ENCODE measurements at places on chromosomes 13 and 19.

GRCh38 chr13:28349907-28350654, 144.8 kb downstream of the FLT1 start:
- no peak for DNase-seq

DNA sequence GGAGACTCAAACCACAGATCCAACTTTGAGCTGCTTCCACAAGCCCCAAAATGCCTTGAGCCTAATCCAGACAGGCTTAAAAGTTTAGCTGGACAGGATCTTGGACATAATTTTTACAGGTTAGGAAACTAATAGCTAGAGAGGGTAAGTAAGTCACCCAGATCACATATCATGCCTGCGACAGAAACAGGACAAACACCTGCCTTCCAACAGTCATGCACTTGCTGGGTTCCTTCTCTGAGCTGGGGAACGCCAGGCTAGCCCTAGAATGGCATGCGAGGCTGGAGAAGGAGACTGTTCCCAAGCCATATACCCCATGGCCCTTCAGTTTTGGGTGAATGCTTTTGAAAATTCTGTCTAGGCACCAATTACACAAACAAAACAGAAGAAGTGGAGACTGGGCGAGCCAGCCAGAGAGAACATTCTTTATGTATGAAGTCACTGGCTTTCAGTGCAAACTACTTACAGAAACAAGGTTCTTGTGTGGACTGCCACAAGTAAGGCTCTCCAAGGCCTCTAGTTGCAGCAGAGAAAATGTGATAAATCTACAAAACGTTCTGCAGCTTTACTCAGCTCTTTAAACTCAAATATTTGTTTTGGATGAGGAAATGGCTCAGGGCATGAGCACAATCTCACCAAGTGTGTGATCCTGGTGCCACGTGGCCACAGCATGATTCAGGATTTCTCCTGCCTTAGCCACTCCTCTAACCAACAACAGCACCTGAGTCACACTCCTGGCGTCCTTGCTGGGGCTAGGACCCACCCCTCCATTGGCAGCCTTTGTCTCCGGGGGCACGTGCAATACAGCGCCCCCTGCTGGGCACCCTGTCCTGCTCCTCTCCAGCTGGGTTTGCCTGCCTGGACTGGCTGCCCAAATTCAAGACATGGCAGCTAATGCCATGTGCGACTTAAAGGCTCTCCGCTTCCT, 73.4 kb upstream of the UBL3 start:
- peak; percentile 80 for DNase-seq

- DNase-seq, result no peak
Measured at GRCh38 chr19:17254636-17255035, 8.9 kb upstream of the NR2F6 start.

DNA sequence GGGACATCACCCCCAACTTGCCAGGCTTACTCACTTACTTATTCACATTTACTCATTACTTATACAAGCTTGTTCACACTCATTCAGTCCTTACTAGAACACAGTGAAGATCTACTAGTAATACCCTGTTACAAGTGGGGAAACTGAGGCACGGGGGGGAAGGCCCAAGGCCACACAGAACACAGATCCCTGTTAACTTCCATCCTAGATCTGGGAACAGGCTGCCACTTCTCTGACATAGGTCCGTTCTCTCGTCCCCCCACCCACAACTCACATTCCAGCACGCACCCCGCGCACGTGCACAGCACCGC, 1.5 kb upstream of the NRTN start:
- no peak for DNase-seq

DNA sequence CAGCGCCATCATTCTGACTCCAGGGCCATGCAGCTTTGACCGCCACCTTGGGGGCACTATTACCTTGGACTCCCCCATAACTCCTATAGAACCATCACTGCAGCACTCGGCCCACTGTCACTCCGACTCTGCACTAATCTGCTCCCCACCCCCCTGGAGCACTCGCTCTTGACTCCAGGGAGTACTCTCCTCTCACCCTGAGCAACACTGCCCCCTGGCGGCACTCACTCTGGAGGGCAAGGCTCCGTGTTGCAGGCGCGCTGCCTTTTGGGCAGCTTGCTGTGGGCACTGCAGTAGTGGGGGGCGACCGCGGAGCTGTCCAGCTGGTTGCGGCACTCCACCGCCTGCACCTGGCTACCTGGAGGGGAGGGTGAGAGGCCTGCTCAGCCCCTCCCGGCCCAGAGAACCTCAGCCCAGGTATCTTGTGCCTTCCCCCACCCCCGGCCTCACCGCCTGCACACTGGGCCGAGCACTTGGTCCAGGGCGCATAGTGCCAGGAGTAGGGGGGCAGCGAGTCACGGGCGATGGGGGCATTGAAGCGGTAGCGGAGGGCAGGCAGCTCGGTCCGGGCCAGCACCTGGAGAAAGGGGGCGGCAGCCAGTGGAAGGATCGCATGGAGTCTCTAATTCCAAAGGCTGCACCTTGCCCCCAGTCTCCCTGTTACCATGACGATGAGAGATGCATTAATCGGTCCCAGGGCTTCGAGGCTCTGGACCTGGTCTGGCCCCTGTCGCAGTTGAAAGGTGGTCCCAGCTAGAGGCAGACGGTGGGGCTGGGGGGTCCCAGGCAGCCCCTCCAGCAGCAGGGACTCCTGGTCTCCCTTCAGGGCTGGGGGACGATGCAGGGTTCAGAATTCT, 8.9 kb upstream of the MYO1F start:
- DNase-seq, result peak; percentile 47

DNA sequence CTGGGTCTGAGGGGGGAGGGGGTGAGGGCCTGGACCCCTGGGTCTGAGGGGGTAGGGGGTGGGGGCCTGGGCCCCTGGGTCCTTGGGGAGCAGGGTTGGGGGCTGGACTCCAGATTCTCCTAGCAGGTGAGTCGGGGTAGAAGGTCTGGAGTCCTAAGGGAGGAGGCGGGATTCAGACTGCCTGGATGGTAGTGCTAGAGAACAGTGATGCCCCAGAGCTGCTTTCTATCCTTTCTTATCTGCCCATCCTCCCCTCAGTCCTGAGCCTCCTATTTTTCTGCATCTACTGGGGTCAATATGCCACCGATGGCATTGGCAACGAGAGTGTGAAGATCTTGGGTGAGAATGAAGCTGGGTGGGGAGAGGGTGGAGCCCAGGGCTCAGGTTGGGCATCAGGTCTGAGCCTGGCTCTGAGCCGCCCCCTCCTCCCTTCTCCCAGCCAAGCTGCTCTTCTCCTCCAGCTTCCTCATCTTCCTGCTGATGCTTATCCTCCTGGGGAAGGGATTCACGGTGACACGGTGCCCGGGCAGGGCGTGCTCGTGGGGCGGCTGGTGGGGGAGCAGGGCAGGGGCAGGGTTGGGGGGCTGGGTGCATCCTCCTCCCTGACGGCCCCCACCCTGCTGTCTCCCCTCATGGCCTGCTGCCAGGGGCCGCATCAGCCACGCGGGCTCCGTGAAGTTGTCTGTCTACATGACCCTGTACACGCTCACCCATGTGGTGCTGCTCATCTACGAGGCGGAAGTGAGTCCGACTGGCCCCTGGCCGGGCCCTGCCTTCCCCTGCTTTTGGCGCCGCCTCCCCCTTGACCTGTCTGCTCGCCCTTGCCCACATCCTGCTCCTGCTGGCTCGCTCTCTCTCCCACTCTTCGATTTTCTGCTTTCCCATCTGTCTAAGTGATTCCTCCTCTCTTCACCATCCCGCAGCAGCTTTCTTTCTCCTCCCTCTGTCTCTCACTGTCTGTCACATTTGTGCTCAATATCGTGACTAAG, 3.4 kb downstream of the TMEM145 start:
- DNase-seq, result peak; percentile 37

- DNase-seq, result peak; percentile 64
Measured at GRCh38 chr13:105083992-105084391, 1451.5 kb downstream of the EFNB2 start.

- peak; percentile 99 for DNase-seq
Measured at GRCh38 chr13:99501184-99501847, at the start of gene TM9SF2. TM9SF2 (plus strand) TSS chr13:99501472; CDS start chr13:99501607, 135 bp downstream.

DNA sequence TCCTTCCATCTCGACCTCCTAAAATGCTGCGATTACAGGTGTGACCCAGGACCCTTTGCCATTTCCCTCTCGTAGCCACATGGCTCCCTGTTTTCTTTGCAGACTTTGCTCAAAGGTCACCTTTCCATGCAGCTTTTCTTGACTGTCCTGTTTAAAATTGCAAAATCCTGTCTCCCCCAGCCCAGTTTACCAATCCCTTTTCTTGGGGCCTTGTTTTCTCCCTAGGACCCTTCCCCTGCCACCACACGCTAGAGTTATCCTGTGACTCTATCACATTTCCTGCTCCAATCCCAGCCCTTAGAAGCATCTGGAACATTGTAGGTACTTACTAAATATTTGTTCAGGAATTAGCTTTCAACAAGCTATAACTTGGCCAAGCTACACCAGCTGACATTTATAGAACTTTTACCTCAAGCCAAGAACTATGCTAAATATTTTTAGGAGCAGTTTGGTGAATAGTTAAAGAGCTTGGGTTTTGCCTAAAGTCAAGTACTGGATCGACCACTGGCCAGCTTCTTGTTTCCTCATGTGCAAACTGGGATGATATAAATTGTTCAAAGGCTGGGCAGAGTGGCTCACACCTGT, 9.1 kb upstream of the SERTAD3 start:
- DNase-seq, result no peak

- no peak for DNase-seq
Measured at GRCh38 chr19:11093689-11094238, 4.5 kb downstream of the LDLR start.

- DNase-seq, result peak; percentile 54
Measured at GRCh38 chr19:48490981-48491792, 20.4 kb downstream of the LMTK3 start.

DNA sequence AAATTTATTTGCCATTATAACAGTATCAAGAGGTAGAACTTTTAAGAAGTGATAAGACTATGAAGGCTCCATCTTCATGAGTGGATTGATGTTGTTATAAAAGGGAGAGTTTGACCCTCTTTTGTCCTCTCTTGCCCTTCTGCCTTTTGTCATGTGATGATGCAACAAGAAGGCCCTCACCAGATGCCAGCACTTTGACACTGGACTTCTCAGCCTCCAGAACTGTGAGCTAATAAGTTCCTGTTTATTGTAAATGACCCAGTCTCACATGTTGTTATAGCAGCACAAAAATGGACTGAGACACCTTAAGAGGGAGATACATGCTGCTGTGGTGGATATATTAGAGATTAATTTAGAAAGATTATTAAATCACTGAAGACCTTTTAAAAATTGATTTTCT, 71.6 kb downstream of the SPRYD7 start:
- DNase-seq, result no peak

DNA sequence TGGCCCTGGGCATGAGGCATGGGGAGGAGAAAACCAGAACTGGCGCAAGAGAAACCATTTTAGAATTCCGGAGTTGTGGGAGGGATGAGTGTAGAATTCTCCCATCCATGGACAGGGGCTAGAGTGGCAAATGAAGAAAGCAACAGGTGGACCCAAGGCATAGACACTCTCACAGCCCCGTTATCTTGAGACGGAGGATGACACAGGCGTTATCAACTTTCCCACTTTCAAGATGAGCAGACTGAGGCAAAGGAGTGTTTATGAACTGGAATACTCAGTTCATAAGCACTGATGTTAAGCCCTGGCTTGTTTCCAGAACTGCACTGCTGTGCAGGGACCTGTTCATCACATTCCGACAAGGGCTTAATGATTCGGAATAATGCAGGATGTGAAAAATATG, 1.1 kb upstream of the GTF3A start:
- no peak for DNase-seq

DNA sequence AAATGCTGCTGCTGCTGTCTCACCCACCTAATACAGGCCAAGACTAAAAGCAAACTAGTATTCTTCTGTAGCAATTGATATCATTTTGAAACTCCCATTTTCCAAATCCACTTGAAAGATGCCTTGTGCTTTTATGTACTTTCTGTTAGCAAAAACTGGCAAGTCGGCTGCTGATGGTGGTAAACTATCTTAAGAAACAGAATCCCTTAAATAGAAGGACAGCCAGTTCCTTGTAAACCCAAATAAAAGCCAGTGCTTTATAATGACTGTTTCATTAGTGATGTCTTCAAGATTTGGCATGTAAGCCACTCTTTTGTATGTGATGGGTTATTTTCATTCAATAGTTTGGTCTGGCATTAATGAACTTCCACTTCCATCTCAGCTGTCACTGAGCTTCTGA, 5.2 kb downstream of the FAM124A start:
- DNase-seq, result no peak

DNA sequence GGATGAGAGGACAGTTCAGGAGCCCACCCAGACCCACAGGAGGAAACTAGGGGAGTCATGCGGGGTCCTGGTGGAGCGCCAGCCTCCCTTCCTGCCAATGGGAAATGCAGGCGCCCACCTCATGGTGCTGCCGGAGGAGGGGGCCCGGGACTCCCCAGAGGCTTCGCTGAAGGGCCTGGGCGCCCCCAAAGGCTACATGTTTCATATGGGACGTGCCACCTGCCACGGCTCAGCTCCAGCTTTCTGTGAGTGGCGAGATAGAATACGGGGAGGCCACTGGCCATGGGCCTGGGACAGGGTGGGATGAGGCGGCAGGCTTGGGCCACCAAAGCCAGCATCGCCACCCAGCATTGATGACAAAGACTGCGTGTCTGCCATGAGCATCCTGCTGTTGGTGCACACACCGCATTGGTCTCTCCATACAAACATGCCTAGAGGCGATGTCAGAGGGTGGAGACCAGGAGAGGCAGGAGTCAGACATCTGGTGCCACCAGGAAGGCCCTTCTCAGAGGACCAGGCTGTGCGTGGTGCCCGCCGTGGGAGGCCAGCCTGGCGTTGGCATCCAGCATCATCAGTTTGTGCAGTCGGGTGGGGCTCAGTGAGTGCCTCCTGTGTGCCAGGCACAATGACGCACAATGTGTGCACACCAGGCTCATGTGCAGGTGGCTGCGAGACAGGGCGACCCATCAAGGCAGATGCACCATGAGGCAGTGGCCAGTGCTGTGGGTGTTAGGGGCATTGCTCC, 1.2 kb upstream of the F10 start:
- DNase-seq, result no peak

GRCh38 chr13:62583466-62583865, 1167.8 kb upstream of the PCDH20 start:
- peak; percentile 23 for DNase-seq

GRCh38 chr19:42330241-42330711, 4.8 kb downstream of the MEGF8 start:
- DNase-seq, result no peak

GRCh38 chr19:57664269-57665127, 4.2 kb upstream of the ZSCAN4 start:
- DNase-seq, result peak; percentile 82

DNA sequence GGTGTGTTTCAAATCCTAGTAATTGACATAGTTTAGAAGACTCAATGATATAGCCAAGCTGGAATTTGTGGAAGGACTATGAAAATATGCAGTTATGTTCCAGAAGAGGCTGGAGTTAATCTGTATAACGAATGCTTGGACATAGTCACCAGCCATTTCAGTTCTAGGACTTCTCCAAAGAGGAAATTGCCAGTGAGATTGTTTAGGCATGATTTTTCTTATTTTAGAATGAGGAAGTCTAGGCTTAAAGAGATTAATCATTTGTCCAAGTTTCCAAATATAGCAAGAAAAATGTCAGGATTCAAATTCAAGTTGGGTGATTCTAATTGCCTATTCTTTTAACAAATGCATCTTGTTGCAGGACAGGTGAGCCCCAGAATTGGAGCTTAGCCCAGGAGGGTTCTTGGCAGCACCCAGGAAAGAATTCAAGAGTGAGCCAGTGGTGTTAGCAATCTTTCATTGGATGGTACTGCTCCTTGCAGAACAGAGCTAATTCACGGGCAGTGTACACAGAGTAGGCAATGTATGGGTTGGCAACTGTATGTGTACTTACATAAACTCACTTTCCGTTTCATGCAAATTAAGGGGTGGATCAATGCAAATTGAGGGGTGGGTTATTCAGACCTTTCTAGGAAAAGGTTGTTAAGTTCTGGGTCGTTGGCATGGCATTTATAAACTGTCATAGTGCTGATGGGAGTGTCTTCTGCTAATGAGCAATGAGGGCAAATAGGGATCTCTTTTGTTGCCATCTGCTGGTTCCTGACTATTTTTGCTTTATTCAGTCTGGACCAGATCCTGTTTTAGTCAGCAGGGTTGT, 763.1 kb upstream of the SLITRK1 start:
- no peak for DNase-seq
